ENCODE measurements at places on chromosomes 5 and 9. TPM values are rescaled to one million over a fixed set of nuclear protein-coding genes. Genes with fewer than 3 reads are reported as not detected.

WNT8A gene
- not detected for total RNA-seq

GARIN3 gene
- total RNA-seq, result not detected

BTNL8 gene
- total RNA-seq, result 0.50 TPM

DNA sequence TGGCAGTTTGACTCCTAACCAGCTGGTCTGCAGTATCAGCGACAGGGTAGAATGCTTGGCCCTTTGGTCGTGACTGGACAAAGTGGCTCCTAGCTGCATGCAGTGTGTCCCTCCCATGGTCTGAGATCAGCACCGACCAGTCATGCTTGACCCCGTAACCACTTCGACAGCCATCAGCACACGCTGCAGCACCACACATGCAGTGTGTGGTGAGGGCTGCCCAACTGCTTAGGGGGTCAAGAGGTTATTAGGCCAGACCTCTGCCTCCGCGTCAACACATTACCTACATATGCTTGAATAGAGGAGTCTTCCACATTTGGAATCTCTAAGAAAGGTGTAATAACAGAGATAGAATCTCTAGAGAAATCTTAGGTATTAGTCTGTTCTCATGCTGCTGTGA lies 139.1 kb downstream of the FSTL4 start:
- no peak for DNase-seq
